Adrenal gland (tissue), 19 donors: ENCODE measurements at places on chromosomes 7 and 10. TPM values are rescaled to one million over a fixed set of nuclear protein-coding genes. Genes with fewer than 3 reads are reported as not detected.

- no peak for DNase-seq
- H3K4me1 ChIP-seq = no peaks in the 10 kb centered on the region
- no peak overlapping the region for H3K4me3 ChIP-seq
- no peaks in the 10 kb centered on the region for H3K36me3 ChIP-seq
These were observed 93.4 kb downstream of the SLC39A12 start for GRCh38 chr10:18044976-18045720.

DNA sequence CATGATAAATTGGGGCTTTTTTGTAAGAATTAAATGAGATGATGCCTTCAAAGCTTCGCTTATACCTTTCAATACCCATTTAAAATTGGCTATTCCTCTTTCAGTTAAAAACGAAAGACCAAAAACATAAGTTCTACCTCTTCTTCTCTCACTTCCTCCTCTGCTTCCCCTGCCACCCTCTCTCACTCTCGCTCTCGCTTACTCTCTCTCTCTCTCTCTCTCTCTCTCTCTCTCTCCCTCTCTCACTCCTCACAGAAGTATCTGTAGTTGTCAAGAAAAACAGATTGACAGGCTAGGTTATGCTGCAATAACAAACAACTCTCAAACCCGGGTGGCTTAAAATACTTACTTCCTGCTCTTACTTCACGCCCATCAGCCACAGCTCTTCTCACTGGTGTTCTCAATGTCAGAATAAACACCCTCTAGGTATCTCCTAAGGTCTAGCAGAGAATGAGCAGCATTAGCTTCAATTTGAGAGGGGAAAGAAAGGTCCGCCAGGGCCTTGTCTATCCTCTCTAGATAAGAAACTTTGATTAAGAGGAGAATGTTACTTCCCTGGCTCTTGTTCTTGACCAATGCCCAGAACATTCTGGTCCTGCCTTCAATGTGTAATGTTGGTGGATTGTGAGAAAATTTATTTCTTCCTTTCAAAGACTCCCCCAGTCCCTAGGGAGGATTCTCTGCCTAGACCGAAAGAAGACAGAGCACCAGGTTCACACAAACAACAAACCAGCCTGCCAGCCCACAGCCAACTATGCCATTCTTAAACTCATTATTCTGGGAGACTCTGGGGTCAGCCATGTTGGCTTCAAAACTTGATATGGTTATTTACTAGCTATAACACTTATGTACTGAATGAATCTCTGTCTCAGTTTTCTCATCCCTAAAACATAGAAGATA, 1028.7 kb downstream of the XPNPEP1 start:
- no peaks in the 10 kb centered on the region for H3K36me3 ChIP-seq
- no peak for DNase-seq
- H3K27me3 ChIP-seq = no peaks in the 10 kb centered on the region
- no peaks in the 10 kb centered on the region for H3K4me1 ChIP-seq
- H3K4me3 ChIP-seq = no peak overlapping the region

DNA sequence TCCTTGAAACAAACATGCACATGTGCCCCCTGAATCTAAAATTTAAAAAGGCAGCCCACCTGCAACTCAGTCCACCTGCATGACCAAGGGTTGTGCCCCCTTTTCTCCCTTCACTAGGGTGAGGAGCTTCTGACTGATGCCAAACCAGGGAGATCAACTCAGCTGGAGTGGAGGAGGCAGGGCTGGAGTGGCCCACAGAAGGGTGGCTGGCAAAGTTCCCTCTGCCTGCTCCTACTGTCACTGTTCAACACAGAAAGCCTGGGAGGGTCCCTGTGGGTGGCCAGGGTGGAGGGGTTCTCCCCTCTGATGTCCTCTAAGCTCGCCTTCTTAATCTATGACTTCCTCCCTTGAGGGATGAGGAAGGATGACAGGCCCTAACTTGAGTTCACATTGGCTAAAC, 55.7 kb upstream of the ANTXRL start:
- H3K27me3 ChIP-seq = no peaks in the 10 kb centered on the region
- H3K4me3 ChIP-seq = no peak overlapping the region
- DNase-seq = no peak
- no peaks in the 10 kb centered on the region for H3K4me1 ChIP-seq
- H3K27ac ChIP-seq = no peak overlapping the region

- no peaks in the 10 kb centered on the region for H3K36me3 ChIP-seq
- H3K27me3 ChIP-seq = no peaks in the 10 kb centered on the region
- H3K4me1 ChIP-seq = no peaks in the 10 kb centered on the region
- H3K27ac ChIP-seq = no peak overlapping the region
- H3K4me3 ChIP-seq = no peak overlapping the region
- no peak for DNase-seq
These were observed 29.0 kb downstream of the SLC37A3 start for GRCh38 chr7:140369294-140369693.

GRCh38 chr10:94324609-94325233, 38.0 kb downstream of the NOC3L start:
- no peak overlapping the region for H3K27ac ChIP-seq
- no peak for DNase-seq
- H3K4me3 ChIP-seq = no peak overlapping the region
- H3K4me1 ChIP-seq = peaks cover 4% of the 10 kb centered on the region
- no peaks in the 10 kb centered on the region for H3K27me3 ChIP-seq

ZP3 gene
- 6.7 TPM for total RNA-seq

GRCh38 chr10:45235798-45236220, 79.6 kb downstream of the OR13A1 start:
- no peak for DNase-seq
- peaks cover 10% of the 10 kb centered on the region for H3K27me3 ChIP-seq
- H3K27ac ChIP-seq = no peak overlapping the region
- no peaks in the 10 kb centered on the region for H3K4me1 ChIP-seq
- no peak overlapping the region for H3K4me3 ChIP-seq

GRCh38 chr7:117807676-117808075, 65.6 kb downstream of the CTTNBP2 start:
- no peak for DNase-seq
- H3K4me3 ChIP-seq = no peak overlapping the region
- no peaks in the 10 kb centered on the region for H3K4me1 ChIP-seq
- no peaks in the 10 kb centered on the region for H3K36me3 ChIP-seq
- H3K27me3 ChIP-seq = no peaks in the 10 kb centered on the region

PTPRZ1 gene
- total RNA-seq = 0.17 TPM

GRCh38 chr7:136514776-136515175, 353.7 kb upstream of the CHRM2 start:
- no peaks in the 10 kb centered on the region for H3K27me3 ChIP-seq
- H3K27ac ChIP-seq = no peak overlapping the region
- H3K4me3 ChIP-seq = no peak overlapping the region
- H3K4me1 ChIP-seq = no peaks in the 10 kb centered on the region
- H3K36me3 ChIP-seq = no peaks in the 10 kb centered on the region

DNA sequence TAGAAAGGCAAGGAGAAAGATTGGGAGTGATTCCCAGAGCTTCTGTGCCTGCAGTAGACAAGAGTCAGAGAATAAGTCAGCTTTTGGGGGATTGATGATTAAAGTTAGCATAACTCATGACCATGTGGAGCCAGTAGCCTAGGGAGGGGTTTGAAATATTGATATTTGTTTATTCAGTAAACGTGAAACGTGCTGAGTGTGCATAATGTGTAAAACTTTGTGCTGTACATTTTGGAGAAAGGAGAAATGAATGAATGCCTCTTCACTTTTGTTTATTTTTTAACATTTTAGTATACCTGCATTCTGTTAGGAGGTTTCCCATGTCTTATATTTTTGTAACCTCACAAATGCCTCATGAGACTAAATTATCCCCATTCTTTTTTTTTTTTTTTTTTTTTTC, 272.3 kb downstream of the SORCS3 start:
- H3K27ac ChIP-seq = no peak overlapping the region
- DNase-seq = no peak
- no peak overlapping the region for H3K4me3 ChIP-seq
- H3K36me3 ChIP-seq = no peaks in the 10 kb centered on the region

DNA sequence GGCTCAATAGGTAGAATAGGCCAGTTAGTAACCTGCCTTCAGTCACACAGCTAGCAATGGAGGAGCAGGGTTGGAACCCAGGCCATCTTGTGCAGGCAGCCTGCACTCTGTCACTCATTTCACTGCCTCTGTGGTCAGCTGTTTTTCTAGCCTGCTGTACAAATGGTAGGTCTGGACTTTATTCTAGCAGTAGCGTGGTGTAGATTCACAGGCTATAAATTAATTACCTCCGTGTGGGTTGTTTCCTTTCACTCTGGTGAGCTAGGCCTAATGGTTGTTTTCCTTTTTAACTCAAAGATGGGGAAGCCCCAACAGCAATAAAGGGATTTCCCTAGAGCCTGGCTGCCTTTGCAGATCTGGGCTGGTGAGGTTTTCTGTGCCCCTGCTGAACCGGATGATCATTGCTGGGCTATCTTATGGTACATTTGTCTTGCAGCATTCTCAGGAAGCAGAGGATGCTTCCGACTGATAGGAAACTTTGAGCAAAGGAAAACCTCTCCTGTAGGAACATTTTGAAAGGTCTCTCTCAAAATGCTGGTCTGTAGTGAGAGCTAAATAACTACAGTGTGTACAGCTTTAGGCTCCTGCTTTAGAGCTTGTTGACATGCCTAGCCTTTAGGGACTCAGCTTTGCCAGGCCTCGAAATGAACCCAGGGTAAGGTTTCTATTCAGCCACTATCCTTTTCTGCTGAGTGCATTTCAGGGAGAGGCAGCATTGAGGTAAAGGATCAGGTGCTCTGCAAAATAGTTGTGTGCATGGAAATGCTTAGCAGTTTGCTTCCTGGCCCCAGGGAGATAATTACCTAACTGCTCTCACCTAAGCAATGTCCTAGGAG, 157.4 kb downstream of the ST7 start:
- H3K27ac ChIP-seq = no peak overlapping the region
- no peak overlapping the region for H3K4me3 ChIP-seq
- DNase-seq = no peak

DNA sequence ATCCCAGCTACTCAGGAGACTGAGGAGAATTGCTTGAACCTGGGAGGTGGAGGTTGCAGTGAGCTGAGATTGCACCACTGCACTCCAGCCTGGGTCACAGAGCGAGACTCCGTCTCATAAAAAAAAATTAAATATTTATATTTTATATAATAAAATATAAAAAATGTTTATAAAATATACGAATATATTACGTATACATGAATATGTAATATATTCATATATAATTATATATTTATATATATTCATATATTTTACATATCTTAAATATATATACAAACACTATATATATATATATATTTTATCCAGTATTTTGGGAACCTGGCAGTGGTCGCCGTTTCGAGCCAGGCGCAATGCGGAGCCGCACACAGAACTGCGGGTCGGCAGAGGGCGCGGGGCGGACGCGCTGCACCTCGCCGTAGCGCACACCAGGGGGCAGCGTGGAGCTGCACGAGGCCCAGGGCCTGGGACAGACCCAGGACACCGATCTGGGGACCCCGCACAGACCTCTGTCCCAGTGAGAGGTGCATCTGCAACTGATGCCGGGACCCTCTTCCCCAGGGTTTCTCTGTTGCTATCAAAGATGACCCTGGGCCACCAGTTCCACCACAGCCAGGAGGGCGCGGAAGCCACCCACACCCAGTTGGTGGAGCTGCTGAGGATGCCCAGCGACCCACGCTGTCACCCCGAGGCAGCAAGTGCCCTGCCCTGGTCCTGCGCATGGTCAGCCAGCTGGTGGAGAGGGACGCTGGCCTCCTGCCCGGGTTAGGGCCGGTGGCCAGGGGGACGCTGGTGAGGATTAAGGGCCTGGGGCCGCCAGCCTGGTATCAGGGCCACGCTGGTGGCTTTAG, 22.7 kb downstream of the AP5Z1 start:
- no peak overlapping the region for H3K27ac ChIP-seq
- DNase-seq = no peak
- no peaks in the 10 kb centered on the region for H3K36me3 ChIP-seq
- H3K27me3 ChIP-seq = no peaks in the 10 kb centered on the region
- H3K4me3 ChIP-seq = no peak overlapping the region

DNA sequence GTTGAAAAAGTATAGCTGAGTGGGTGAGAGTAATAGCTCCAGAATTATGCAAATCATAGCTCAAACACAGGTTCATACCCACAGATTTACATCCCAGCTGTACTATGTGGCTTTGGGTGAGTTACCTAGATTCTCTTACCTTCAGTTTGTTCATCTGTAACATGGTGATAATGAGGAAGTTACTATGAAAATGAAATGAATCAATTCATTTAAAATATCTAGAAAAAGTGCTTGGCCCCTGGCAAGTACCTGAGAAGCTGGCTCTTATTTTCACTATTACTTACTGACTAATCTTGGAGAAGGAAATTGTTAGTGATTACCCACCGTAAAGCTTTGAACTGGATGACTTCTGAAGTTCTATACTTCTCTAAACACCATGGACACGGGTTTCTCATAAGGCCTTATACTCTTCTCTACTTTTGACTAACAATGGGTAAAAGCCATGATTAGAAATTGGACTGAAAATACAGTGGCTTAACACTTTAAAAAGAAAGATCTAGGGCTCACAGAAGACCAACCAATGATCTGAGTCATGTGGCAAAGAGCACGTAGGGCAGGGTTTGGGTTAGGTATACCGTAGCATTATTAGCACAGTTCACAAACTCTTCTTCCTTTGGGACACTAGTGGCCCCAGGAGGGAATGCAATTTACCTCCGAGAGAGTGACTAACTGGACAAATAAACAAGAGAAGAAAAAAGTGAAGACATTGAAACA, 149.2 kb downstream of the PLPP4 start:
- H3K36me3 ChIP-seq = no peaks in the 10 kb centered on the region
- no peaks in the 10 kb centered on the region for H3K4me1 ChIP-seq
- no peak for DNase-seq
- H3K27ac ChIP-seq = no peak overlapping the region
- no peak overlapping the region for H3K4me3 ChIP-seq

OPN4 gene
- not detected for total RNA-seq

DNA sequence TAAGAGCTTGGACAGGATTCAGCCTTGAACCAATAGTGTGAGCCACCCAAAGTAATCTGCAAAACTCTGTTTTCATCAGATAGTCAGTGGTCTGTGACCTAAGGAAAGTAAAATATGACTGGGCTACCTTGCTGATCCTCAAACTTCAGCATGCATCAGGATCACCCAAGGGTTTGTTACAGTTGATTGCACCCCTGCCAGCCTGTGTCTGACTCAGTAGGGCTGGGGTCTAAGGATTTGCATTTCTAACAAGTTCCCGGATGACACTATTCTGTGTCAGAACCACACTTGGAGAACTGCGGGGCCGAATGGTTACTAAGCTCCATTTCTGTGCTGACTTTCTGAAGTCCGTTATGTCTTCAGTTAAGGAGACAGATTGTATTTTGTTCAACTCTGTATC, 40.6 kb upstream of the TSPAN13 start:
- no peaks in the 10 kb centered on the region for H3K4me1 ChIP-seq
- H3K36me3 ChIP-seq = no peaks in the 10 kb centered on the region
- H3K27ac ChIP-seq = no peak overlapping the region
- no peaks in the 10 kb centered on the region for H3K27me3 ChIP-seq
- no peak overlapping the region for H3K4me3 ChIP-seq
- no peak for DNase-seq

PALD1 gene
- total RNA-seq = 13.3 TPM
